ENCODE measurements at places on chromosomes 4 and X.

DNA sequence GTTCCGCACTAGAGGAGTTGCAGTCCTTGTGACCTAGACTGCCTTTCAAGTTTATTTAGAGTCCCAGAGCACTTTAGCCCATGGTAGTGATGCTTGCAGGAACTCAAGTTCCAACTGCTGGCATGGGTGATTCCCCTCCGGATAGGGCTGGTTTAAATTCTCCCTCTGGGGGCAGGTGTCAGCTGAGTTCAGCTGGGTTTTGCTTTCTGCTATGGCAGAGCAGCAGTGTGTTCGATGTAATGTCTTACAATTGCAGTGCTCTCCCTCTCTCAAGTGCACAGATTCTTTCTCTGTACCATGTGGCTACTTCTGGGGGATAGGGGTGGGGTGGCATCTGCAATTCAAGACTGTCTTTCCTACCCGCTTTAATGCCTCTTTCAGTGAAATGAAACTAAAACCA, 164.8 kb upstream of the ZIC3 start:
- no peak for DNase-seq

DNA sequence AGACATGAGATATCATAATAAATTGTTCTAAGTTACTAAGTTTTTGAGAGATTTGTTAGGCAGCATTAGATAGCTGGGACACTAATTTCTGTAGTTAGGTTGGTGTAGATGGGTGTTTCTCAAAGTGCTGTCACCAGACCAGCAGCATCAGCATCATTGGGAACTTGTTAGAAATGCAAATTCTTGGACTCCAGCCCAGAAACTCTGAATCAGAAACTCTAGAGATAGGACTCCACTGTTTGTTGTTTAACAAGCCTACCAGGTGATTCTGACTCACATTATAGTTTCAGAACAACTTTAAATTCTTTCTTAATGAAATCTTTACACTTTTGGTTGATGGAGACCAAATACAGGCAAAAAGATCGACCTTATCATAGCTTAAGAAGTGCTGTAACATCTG, 173.7 kb downstream of the PABPC4L start:
- no peak for DNase-seq

- no peak for DNase-seq
These were observed 332.9 kb downstream of the PPP3CA start for GRCh38 chr4:101014417-101014816.

- no peak for DNase-seq
These were observed 2.0 kb downstream of the ELK1 start for GRCh38 chrX:47648376-47648775.

- no peak for DNase-seq
These were observed at the start of gene TMEM150C for GRCh38 chr4:82561786-82562563. Gene TMEM150C (minus strand): TSS chr4:82561988. CDS start chr4:82504657, 57,331 bp downstream.

DNA sequence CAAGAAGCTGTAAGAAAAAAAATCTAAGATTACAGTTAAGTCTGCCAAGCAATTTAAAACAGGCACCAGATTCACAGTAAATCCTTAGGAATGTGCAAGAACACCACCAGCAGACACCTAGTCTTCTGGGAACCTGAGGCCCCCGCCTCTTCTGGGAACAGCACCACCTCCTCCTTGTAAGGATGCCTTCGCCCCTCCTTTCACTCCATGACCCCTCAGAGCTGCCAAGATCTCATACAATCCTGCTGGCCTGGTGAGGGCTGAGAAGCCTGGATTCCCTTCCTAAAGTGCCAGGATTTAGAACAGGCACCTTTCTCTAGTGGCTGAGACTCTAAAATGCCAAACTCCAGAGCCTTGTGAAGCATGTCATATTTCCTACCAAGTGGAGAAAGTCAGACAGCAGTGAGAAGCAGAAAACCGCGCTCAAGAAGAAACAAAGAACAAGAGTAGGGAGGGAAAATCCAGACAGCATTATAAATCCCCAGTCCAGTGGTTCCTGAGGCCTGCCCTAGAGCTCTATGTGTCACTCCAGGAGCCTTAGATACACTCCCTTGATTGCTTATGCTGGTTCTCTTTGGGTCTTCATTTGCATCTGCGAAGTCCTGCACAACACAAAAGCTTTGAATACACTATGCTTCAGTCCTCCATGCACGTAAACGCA, 166.4 kb downstream of the TSPAN5 start:
- no peak for DNase-seq

GRCh38 chr4:188031751-188032150, 36.2 kb downstream of the ZFP42 start:
- DNase-seq, result no peak

- no peak for DNase-seq
These were observed 72.9 kb upstream of the PPP2R3B start for GRCh38 chrX:459611-460010.

DNA sequence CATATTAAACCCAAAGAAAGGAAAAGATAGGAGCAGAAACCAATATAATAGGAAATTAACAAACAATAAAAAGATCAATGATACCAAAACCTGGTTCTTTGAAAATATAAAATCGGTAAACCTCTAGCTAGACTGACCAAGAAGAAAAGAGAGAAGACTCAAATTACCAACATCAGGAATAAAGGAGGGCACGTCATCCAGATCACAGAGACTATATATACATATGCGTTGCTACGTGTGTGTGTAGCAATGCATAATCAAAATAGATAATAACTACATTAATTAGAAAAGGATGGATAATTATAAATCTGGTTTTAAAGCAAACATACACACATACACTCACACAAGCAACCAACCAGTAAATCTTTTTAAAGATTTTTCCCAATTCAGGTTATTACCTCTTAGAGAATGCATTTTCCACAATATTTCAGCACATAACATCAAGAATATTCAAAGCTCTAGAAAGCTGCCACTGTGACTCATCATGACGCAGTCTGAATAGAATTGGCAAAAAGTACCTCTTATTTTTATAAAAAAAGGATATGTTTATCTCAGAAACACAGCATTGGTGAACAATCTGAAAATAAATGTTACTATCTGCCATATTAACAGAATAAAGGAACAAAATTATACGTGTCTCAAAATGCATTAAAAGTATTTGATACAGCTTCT, 41.4 kb upstream of the USP9X start:
- DNase-seq, result no peak

DNA sequence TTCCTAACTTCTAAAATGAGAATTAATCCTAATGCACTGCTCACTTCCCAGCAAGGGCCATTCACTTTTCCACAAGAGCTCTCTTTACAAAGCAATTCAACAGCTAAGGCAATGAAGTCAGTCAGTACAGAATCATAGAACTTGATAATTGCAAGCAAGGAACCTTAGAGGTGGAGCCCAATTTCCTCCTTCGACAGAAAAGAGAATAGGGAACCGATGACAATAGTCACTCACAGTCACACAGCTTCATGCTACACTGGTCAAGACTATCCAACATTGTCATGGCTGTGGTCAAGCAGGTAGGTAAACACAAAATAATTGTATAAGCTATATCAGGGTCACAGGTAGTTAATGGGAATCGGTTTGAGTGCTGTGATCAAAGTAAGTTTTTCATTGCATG, 90.0 kb downstream of the ELOVL6 start:
- DNase-seq, result no peak

DNA sequence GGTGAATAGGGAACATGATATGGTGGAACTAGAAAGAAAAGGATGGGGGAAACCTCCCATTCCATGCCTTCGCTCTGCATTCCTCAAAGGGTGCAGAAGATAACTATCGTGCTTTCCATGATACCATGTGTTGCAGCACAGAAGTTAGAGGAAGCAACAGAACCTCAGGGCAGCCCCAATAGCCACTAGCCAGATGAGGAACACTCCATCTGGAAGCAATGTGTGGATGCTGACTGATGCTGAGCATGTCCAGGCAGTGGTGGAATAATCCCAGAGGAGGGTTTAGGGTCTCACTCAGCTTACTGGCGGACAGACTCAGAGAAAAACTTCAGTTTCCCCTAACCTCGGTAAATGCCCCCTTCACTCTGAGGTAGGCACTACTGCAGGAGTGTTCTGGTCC, 7.5 kb downstream of the SMIM10 start:
- no peak for DNase-seq

DNA sequence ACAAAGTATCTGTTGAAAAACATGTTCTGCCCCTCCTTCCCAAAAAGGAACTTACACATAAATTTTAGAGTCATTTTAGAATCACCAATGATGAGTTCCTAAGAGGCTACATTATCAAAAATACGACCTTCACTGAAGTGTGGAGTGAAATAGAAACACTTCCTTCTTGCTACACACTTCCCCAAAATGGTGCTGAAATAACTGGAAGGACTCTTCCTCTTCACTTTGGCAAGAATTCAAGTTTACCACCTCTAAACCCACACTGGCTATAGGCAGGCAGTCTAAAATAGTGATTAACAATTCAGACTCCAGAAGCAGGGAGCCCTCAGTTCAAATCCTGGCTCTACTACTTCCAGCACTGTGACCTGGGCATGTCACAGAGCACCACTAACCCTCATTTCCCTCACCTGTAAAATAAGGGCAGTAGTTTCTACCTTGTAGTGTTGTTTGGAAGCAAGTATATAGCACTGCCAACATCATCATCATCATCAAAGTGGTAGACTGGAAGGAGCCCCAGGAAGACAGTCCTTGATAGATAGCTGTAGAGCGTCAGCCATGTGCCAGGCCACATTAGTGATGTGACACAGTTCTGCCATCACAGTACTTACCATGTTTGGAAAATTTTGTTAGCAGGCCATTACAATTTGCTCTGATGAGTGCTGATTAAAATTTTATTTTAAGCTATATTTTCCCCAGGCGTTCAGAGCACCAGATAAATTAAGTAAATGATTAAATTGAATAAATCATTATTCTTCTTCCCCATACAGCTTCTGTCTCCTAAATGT, 103.3 kb downstream of the PARM1 start:
- DNase-seq, result no peak

- DNase-seq, result no peak
These were observed 53.1 kb downstream of the ETNPPL start for GRCh38 chr4:108709722-108710121.

DNA sequence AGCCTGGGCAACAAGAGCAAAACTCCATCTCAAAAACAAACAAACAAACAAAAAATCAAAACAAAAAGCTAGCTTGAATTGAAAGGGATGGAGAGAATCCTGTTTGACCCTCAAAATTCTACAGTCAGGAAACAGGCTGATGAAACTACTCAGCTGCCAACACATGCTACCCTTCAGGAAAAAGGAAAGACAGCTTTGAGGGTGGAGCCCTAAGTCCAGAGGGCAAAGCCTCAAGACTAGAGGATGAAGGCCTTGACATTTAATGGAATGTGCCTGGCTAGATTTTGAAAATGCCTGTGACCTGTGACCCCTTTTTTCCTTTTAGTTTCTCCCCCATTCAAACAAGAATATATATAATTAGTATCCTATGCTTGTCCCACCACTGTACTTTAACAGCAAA, 27.1 kb downstream of the MORC4 start:
- no peak for DNase-seq

DNA sequence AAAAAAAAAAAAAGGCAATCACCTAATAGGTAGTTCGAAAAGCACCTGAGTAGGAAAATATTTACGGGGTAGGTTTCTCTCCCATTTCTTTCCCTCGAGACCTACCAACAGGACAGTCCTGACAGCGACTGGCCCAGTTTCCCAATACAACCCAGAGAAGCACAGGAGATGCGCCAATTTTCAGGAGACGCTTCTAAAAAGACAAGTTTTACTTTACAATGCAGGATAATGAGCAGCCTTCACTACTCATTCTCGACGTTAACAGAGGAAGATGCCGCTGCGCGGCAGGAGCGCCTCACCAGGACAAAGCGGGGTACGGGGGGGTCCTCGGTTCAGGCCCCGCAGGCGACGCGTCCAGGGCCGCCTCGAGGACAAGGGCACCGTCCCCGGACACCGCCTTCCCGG, 708 bp downstream of the BCLAF3 start:
- DNase-seq, result no peak

- DNase-seq, result no peak
These were observed 406.8 kb downstream of the PCDH7 start for GRCh38 chr4:31126881-31127398.

DNA sequence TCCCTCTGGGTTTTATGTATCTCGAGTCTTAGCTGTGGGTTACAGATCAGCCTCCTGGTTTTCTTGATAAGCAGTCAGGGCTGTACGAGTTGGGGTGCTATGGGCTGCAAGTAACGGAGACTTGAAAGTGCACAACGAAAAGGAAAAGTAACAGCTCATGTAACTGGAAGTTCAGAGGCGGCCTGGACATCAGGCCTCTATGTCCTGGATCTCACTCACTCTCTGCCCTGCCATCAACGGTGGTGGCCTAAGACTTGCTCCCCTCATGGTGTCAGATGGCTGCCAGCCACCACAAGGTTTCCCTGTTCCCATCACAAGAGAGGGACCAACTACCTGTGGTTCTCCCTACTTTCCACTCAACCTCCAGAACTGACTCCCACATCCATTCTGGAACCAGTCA, 4.8 kb downstream of the PPP2R2C start:
- no peak for DNase-seq

All from activated T-cell treated with anti-CD3 and anti-CD28 coated beads for 4 hours (primary cell).